ENCODE measurements at places on chromosomes 5 and 9. TPM values are rescaled to one million over a fixed set of nuclear protein-coding genes. Genes with fewer than 3 reads are reported as not detected.

GRIA1 gene
- 86.1 TPM for polyA plus RNA-seq

SLC25A2 gene
- not detected for polyA plus RNA-seq

CER1 gene
- not detected for polyA plus RNA-seq

SOWAHA gene
- polyA plus RNA-seq = 6.2 TPM

DNLZ gene
- 0.62 TPM for polyA plus RNA-seq

Data from Purkinje cell (primary cell).